ENCODE measurements at places on chromosomes 1 and 21.

GRCh38 chr1:175072099-175072951 is 4.7 kb downstream of the TNN start:
- DNase-seq = no peak

DNA sequence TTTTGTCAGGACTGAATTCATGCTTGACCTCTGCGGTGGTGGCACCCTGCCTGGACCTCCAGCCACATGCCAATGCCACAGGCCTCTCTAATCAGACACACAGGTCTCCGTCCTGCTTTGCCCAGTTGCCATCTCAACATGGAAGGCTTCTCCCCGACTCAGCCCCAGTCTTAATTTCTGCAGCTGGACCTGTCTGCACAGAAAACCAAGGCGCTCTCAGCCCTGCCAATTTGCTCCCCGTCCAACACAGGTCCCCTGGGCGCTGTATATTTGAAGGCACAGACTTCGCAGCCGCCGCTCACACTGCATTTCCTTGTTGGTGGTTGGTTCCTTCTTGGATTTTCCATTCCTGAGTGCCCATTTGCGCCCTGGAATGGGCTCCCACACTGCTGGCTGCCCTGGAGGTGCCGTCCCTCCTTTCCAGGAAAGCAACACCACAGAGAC is 28.0 kb upstream of the PLEKHG5 start:
- DNase-seq = no peak

- no peak for DNase-seq
Observed at GRCh38 chr1:162822391-162823200, 32.1 kb downstream of the HSD17B7 start.

DNA sequence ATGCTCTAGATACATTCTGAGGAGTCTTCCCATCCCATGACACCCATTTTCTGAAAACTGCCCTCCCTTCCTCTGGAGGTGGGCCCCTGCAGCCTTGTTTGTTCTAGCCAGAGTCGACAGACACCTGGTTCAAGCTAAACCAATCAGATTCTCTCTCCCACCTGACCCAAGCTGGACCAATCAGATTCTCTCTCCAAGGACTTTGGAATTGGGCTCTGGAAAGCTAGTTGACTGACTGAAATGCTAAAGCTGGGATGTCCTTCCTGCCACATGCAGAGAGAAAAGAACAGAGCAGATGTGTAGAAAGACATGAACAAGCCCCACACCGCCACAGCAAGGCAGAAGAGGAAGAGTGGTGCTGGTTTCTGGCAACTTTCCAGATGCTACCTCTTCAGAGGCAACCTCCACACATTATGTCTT is 24.6 kb downstream of the ASAP3 start:
- DNase-seq = no peak

DNA sequence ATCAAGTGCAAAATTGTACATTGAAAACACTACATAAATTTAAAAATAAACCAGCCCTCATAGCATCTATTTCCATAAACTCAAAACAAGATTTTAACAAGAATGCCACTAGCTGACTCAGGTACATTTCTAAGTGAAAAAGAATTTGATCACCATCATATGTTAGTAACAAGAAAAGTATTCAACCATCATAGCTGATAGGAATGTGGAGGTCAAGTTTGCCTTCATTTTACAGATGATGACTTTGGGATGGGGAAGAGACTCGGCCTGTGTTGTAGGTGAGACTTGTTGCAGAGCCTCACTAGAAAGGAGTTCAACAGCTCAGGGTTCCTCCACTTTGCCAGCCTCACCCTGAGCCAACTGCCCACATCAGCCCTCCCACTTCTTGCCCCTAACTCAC is 318.8 kb upstream of the FAM78B start:
- DNase-seq = no peak

- no peak for DNase-seq
Observed at GRCh38 chr1:200880212-200880611, 7.4 kb downstream of the GPR25 start.

DNA sequence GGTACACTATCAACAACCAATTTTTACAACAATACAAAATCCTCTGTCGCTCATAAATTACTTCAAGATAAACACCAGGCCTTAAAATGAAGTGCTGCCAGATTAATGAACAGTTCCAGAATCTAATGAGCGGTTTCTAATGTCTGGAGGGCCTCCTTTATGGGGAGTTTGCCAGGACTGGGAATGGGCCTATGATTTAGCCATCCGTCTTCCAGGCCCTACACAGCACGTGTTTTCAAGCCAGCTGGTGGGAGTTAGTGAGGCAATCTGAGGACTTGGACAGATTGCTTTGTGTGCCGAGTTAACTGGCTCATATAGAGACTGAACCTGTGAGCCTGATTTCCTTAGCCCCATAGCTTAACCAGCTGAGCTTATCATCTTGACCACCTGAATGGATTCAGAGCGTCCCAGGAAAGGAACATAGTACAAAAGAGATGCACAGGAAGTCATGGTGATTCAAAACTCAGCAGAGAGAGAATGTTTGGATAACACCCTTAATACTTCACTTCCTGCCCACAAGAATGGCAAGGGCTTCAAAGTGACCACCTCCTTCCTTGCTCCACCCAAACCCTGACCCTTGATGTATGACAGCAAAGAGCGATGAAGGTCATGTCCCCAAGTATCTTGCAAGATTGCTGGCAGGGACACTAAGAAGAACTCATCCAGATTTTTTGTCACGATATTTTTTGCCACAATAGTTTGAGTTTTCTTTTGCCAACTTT is 143.5 kb downstream of the SLC30A10 start:
- DNase-seq = no peak

DNA sequence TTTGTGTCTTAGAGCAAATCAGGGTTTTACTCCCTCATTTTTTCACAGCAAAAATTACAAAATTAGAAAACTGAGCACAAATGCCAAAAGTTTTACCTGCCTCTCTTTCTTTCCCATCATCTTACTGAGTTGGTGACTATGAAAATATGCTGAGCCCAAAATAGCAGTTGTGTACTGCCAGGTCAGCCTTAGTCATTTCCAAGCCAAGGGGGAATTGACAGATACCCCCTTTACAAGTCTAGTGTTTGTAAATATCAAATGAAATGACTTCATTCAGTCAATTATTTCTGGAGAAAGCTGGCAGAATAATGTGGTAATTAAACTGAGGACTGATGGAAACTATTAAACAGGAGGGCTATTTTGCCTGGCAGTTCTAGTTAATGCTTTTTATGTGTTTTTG is 11.4 kb upstream of the GORAB start:
- DNase-seq = no peak

GRCh38 chr1:94863919-94864318 is 43.8 kb downstream of the SLC44A3 start:
- no peak for DNase-seq

DNA sequence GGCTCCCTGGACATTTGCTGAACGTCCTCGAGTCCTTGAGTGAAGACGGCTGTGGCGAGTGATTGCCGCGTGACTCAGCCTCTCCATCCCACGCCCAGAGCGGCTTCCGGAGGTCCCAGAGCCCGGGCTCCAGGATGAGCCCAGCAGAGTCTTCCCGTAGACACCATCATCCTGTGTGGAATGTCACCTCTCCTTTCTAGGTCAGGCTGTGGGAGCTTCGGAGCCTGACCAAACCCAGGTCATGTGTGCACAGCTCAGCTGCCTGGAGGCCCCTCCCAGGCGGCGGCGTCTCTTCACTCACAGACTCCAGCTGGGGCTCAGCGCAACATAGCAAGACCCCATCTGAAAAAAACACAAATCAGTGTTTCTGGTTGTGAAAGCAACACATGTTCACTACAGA is 38.2 kb downstream of the PRKCZ start:
- DNase-seq = no peak

- no peak for DNase-seq
Observed at GRCh38 chr1:187634940-187635339, 806.2 kb downstream of the PLA2G4A start.

DNA sequence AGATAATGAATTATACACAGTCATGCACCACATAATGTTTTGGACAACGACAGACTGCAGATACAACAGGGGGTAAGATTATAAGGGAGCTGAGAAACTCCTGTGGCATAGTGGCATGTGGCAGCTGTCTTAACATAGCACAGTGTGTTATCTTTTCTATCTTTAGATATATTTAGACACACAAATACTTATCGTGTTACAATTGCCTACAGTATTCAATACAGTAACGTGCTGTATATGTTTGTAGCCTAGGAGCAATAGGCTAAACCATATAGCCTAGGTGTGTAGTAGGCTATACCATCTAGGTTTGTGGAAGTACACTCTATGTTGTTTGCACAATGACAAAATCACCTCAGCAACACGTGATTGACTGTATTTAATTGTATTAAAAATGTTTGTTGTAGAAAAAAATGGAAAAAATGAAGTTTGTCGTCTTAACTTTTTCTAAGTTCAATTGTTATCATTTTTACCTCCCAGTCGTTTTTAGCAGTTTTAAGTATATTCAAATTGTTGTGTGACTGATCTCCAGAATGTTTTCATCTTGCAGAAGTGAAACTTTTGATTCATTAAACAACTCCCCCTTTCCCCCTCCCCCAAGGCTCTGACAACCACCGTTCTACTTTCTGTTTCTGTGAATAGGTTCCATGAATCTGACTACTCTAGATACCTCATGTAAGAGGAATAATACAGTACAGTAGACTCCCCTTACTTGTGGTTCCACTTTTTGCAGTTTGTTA is 351.0 kb upstream of the B3GALT2 start:
- DNase-seq = peak; percentile 60

GRCh38 chr1:53180226-53180625 is 16.4 kb upstream of the CPT2 start:
- DNase-seq = no peak

- DNase-seq = peak; percentile 13
Observed at GRCh38 chr1:12620488-12620865, 2.5 kb upstream of the DHRS3 start.

DNA sequence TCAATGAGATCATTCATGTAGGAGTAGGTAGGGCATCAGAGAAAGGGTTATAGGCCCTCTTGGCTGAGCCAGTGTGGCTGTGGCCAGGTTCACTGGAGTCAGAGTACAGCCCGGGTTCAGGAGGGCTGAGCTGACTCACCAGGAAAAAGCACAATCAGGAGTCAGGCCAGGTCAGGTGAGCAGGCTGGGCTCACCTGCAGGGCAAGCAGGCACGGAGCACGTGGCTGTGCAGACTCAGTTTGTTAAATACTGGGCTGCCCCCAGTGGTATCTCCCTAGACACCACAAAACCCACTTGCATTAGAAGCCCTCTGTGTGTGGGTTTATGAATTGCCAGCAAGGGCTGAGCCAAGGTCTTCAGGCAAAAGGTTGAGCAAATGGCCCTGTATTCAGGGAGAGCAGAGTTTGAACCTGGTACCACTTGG is 122.1 kb upstream of the SERBP1 start:
- DNase-seq = no peak

Measured in activated T-cell treated with anti-CD3 and anti-CD28 coated beads for 48 hours (primary cell).